ENCODE measurements at places on chromosomes 2 and 18.

DNA sequence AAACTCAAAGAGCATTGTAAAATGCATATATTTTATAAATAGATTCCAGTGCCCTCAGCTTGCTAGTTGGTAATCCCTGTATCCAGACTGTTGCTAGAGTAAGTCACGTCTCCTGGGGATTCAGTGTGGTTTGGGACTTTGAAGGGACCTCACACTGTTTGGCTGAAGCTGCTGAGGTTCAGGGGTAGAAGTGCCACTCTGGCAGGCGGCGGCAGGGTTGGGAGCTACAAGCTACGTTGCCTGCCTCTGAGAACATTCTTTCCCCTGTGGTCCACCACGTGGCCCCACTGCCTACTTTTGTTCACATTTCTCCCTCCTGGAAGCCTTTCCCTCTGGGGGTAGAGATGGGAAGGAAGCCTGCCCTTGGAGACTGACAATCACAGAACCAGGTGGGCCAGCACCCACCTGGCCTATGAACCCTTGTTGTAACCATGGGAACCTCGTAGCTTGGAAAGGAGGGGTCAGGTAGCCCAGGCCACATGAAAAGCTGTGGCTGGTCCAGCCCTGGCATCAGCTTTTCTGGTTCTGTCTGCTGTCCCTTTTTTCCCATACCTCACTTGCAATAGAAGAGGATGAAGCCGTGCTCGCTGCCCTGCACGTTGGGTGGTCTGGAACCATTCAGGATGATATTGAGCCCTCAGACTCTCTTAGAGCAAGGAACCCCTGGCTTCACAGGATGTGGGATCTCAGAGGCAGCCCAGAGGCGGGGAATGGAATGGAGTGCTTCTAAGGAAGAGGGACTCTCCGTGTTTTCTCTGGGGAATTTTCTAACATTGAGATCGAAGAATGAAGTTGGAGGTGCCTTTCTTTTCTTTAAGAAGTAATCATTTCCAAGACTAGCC is 2.9 kb downstream of the RNF144A start:
- DNase-seq = peak; percentile 31

DNA sequence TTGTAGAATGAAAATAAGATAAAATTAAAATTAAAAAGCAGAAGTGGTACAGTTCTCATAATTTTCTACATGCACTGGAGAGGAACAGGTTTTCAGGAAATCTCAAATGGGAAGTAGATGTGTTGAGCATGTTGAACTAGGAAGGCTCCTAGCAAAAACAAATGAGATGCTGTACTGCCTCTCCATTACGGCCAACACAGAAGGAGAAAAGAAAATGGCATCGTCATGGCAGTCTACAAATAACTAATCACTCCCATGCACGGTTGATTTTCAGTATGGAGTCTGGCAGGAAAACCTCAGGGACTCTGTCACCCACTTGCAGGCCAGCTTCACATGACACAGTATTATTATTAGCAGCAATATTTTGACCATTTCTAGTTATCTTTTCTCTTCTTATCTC is 278.7 kb downstream of the NRXN1 start:
- no peak for DNase-seq

DNA sequence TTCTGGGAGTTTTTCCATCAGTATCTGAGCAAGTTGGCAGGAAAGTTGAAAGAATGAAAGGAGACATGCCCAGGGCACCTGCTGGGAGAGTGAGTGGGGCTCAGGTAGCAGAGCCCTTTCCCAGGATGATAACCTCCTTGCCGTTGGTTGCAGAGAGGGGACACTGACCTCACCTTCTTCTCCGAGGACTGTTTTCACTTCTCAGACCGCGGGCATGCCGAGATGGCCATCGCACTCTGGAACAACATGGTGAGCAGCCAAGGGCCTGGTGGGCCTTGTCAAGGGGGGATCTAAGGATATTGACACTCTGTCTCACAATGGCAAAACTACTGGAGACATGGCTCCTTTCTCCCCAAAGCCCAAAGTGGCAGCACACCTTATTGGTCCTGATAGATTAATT is 118.8 kb upstream of the PPP1CB start:
- DNase-seq = no peak

GRCh38 chr2:101399021-101399799 is 11.9 kb upstream of the CREG2 start:
- no peak for DNase-seq

DNA sequence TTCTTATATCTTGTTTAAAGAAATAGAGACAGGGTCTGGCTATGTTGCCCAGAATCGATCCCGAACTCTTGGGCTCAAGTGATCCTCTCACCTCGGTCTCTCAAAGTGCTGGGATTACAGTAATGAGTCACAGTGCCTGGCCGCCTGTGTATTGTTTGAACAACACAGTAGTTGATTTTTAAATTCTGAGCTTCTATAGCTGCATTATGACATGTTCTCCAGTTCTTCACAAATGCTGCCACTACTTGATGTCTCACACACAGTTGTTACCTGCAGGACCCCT is 7.7 kb upstream of the RHOB start:
- peak; percentile 62 for DNase-seq

GRCh38 chr2:33859811-33860461 is 260.8 kb upstream of the FAM98A start:
- DNase-seq = no peak

DNA sequence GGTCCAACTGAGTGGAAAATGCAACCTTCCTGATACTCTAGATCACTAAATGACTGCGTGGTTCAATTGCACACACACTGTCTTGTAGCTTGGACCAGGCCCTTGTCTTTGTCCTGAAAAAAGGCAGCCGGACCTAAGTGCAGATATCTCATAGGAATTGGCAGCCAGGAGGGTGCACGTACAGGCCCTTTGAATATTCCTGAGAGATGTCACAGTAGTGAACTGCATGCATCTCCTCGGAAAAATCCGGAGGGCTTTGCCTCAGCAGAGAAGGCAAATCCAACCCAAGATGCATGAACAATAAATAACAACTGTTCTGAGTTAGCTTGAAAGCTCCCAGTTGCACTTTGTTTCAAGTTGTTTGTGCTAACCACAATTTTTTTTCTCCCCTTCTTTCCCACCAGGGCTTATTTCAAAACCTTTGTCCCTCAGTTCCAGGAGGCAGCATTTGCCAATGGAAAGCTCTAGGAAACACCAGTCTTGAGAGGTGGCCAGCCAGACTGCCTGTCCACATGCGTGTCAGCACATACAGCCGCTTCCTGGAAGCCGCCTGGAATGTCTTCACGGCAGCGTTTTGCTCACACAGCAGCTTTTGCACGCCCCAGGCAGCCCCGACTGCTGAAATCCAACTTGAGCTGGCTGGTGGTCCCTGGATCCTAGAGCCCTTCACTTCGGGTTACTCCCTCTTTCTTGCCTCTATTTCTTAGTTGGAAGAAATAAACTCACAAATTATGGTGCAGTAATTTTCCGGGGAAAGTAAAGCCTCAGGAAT is 54.4 kb upstream of the FOSL2 start:
- peak; percentile 99 for DNase-seq

GRCh38 chr18:46413684-46414083 is 243.3 kb downstream of the LOXHD1 start:
- DNase-seq = no peak

- peak; percentile 64 for DNase-seq
Observed at GRCh38 chr2:170465241-170465640, 249.9 kb upstream of the SP5 start.

GRCh38 chr2:119820275-119820674 is 60.6 kb downstream of the PTPN4 start:
- peak; percentile 88 for DNase-seq

GRCh38 chr2:10377052-10377746 is 70.9 kb downstream of the ODC1 start:
- no peak for DNase-seq

DNA sequence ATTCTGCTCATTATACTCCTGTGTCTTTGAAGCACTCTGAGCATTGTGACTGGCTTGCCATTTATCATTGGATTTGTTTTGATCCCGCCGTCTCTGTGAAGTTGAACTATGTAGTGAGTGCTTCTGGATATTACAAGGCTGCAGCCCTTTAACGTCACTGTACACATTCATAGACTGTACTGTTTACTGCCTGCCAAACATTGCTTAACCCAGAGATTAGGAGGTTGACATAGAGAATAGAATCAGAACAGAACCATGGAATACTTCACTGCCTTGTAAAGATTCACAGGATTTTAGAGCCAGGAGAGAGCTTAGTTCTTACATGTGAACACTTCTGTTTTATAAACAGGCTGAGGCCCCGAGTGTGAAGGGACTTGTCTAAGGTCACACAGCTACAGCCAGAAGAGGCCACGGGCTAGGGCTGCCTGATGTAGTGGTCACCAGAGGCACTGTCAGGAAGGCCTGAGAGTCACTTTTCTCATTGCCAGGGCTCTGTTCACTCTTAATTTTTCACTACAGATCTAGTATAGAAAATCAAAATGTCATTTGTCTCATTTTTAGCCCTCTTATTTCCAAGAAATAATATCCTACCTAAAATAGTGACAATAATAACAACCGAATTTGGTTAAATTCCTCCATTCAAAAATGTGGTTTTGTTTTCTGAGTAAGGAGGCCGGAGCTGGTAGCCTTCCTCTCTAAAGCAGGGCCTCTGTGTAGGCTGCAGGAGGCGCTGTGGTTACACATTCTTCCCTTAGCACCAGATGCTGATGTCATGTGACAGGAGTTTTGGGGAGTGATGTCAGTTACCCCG is 87.9 kb downstream of the UGGT1 start:
- peak; percentile 96 for DNase-seq

GRCh38 chr2:76930056-76930744 is 592.0 kb downstream of the LRRTM4 start:
- no peak for DNase-seq

DNA sequence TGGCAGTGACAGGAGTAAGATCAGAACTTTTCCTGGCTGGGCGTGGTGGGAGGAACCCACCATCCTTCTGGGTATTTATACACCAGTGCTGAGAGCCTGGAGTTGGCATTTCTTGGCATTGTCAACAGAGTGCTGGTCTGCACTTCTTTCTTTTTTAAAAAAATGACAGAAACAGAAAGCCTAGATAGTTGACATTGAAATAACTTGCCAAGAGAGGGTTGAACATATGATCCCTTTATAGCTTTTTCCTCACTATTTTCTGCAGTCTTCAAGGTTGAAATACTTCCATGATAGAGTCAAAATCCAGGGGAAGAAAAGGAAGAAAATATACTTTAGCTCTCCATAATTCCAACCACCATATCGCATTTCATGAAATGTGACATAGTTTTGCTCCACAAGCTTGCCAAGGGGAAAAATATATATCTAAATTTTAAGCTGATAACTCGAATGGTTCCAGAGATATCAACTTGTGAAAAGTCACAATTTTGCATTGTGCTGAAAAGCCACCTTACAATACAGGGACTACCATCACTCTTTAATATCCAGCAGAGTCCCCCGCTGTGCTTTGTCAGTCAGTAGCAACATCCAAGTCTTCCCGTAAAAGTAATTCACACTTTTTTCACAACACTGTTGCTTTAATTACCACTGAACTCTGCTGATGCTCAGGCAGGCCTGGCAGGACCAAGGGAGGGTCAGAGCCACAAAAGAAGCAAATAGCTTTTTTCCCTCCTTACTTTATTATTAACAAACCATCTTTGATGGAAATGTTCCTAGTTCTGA is 764.9 kb upstream of the FANCL start:
- DNase-seq = no peak

- no peak for DNase-seq
Observed at GRCh38 chr2:69545477-69545932, 98.0 kb downstream of the AAK1 start.

- no peak for DNase-seq
Observed at GRCh38 chr2:98294711-98295110, 51.5 kb upstream of the CNGA3 start.

- DNase-seq = no peak
Observed at GRCh38 chr2:56299171-56299691, 115.4 kb downstream of the CCDC85A start.

GRCh38 chr2:134307334-134307733 is 53.5 kb downstream of the MGAT5 start:
- DNase-seq = no peak

DNA sequence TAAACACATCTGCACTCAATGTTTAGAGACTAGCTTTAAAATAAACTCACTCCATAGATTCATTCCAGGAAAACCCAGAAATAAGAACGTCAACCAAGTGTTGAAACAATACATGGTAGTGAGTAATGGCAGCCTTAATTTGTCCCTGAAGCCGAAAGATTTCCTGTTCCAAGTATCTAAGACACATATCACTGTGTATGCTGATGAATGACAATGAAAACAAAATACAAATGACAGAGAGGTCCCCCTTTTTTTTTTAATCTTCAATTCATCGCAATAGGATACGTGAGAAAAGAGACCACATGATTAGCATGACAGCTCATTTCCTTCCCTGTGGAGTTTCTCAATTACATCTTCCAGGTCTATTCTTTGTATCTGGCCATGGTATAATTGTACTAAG is 160.5 kb upstream of the STK17B start:
- DNase-seq = peak; percentile 67

DNA sequence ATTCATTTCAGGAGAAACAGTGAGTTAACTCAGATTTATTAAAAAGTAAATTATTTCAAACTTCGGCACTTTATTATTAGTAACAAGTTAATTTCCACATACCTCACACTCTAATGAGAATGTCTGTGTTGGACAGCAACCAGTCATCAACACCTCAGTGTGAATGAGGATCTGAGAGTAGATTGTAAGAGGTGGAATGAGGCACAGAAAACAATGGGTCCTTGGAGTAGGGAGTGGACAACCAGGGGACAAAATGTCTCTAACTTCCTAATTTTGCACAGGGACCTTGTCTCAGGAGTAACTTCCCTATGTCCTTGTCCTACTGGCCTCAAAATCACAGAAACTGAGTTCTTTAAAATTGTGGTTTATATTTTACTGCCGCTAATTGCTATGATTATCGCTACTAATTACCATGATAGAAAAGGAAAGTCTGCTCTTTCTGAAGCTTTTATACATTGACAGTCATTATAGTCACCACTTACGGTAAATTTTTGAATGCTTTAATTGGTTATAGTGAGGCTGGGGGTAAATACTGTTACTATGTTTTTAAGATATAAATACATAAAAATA is 82.2 kb upstream of the LRPPRC start:
- DNase-seq = no peak

DNA sequence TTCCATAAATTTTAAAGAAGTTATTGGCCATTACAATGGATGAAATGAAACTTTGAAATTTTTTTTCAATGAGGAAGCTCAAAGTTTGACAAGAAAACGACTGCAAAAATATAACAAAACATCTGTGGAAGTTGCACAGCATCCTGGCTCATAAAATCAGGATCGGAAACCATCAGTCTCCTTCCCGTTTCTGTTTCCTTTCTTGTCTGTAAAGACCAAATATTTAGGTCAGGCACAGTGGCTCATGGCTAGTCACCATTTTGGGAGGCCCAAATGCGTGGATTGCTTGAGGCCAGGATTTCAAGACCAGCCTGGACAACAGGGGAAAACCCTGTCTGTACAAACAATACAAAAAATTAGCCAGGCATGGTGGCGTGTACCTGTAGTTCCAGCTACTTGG is 27.6 kb upstream of the SSB start:
- no peak for DNase-seq

DNA sequence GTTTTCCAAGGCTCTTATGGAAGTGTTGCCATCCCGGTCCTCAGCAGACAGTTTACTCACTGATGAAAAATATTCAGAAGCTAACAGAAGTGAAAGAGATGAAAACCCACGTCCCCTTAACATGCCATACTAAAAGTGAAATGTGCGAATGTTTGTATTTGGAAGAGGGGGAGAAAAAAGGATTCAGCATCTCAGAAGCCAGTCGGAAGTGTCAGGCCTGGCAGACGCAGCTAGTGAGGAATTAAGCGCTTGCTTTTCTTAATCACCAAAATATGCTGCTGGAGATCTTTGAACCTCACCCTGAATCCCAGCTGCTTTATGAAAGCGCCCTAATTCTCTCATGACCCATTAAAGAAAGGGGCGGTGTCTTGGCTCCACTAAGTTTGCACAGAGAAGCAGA is 653.7 kb downstream of the DCDC2C start:
- no peak for DNase-seq

GRCh38 chr2:82013641-82014040 is 1709.1 kb upstream of the LRRTM1 start:
- DNase-seq = no peak
